Airway epithelial cell (primary cell): ENCODE measurements at places on chromosomes 6 and 20. TPM values are rescaled to one million over a fixed set of nuclear protein-coding genes. Genes with fewer than 3 reads are reported as not detected.

Gene TM9SF4
- 25.7 and 38.2 TPM in 2 replicates for total RNA-seq

Gene SUMO4
- total RNA-seq, result 0.21 TPM in 1 of 2 replicates, not detected in the other

Gene TNFRSF6B
- 31.8 and 39.1 TPM in 2 replicates for total RNA-seq

Gene DACT2
- 0.63 and 1.5 TPM in 2 replicates for total RNA-seq

Gene SLPI
- total RNA-seq, result 466 and 502 TPM in 2 replicates
